ENCODE measurements at places on chromosomes 11 and 22.

DNA sequence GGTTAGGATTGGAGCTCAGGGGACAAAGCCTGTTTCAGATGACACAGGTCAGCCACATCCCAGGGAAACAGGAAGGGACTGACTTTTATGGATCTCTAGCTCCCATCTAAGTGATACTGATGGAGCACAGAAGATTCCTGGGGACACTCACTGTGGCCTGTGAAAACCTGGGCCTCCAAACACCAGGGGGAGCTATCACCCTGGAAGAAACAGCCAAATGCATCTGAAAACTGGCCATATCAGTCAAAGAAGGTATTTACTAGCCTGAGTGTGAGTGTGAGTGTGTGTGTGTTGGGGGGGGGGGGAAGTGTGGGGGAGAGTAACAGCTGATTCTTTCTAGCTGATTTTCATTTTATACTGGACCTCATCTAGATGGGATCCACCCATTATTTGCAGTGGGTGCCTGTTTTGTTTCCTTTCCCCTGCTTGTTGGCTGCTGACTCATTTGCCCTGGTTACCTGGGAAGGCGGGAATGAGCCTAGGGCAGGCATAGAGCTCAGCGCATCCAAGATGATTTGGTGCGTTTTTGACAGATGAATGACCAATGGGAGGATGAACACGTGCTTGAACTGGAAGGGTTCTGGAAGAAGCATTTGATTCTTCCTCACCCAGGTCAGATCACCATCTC, 284.0 kb downstream of the KIRREL3 start:
- no peak for DNase-seq

DNA sequence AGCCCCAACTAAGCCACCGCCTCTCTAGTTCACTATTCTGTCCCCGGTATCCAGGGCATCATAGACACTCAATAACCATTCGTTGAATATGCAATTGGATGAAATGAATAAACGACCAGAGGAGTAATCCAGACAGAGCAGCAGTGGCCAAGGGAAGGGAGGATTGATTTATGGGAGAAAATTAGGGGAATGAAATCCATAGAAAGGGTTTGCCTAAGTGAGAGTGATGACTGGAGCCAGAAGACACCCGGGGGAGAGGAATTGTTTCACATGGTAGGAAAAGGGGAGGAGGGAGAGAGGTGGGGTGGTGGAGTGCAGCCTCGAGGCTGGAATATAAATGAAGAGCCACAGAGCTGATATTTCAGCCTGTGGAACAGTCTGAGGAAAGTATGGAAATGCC, 168.2 kb downstream of the COMMD9 start:
- DNase-seq = no peak

DNA sequence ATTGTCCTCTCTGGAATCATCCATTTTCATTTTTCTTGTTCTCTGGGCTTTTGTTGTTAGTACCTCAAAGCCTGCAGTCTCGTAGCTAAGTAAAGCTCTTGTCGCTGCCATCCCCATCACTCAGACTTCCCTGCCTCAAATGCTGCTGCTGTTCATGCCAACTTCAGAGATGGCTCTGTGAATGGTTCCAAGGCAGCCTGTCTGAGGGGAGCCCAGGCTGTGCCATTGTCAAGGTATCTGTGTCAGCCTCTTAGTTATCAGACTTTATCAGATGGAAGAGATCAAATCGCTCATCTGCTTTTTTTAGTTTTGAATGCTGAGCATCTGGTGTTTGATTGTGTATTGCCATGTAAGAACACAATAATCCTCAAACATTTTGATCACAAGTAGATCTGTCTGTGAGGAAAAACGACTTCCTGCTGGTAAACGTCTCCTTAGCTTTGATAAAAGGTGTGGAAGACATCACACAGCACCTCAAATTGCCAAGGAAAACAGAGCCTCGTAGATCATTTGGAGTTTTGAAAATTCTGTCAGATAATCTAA, 304.2 kb upstream of the ZC3H12C start:
- no peak for DNase-seq

GRCh38 chr22:37222440-37222971, 10.2 kb upstream of the SSTR3 start:
- no peak for DNase-seq

- no peak for DNase-seq
Observed at GRCh38 chr11:2577991-2578928, 121.5 kb downstream of the KCNQ1OT1 start.

- DNase-seq = no peak
Observed at GRCh38 chr11:105960252-105961245, 61.5 kb downstream of the MSANTD4 start.

GRCh38 chr11:34273099-34273498, 84.7 kb downstream of the ABTB2 start:
- no peak for DNase-seq

- DNase-seq = no peak
Observed at GRCh38 chr11:83054904-83055380, 16.8 kb downstream of the RAB30 start.
